Right renal cortex interstitium (tissue), 3 donors: ENCODE measurements at places on chromosomes 12 and 14. TPM values are rescaled to one million over a fixed set of nuclear protein-coding genes. Genes with fewer than 3 reads are reported as not detected.

The MUCL1 gene
- polyA plus RNA-seq = not detected

The ERG28 gene
- polyA plus RNA-seq = 36.4 TPM

The ETFBKMT gene
- 4.5 TPM for polyA plus RNA-seq

The SMIM41 gene
- 0.36 TPM for polyA plus RNA-seq

The EIF2S3B gene
- 2.0 TPM for polyA plus RNA-seq

The SYNE3 gene
- polyA plus RNA-seq = 1.6 TPM
